ENCODE measurements at places on chromosomes 12 and 14.

DNA sequence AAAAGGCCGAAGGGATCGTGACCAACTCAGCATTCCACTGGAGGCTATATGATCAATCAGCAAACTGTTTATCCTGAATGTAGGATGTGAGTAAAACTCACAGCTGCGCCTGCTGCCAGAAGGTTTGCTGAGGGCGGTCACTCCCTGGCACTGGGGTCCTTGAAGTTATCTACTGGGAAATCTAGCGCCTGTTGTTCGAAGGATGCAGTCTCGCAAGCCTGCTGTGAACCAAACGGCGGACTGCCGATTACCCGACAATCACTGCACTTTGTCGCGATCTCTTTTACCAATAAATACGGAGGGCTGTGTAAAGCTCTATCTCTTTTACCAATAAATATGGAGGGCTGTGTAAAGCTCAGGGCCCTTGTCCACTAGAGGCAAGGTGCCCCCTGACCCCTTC lies 12.9 kb downstream of the DDX51 start:
- DNase-seq: no peak

GRCh38 chr12:108156717-108157116 lies 27.6 kb downstream of the WSCD2 start:
- DNase-seq: no peak

DNA sequence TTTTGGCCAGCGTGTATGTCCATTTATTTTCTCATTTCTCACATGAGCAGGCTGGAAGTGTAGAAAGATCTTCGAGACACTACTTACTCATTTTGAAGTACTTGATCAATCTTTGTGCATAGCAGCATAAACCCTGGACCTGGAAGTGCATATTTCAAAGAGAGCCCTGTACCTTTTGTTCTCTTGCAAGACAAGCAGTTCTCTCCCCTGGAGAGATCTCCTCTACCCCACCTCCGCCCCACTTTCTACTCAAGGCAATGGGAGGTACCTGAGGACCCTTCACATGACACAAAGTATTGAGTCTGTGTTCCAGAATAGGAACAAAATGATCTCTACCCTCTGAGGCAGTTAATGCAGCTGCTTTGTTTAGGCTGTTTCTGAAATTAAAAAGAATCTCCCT lies 27.4 kb upstream of the RASSF3 start:
- DNase-seq: no peak

DNA sequence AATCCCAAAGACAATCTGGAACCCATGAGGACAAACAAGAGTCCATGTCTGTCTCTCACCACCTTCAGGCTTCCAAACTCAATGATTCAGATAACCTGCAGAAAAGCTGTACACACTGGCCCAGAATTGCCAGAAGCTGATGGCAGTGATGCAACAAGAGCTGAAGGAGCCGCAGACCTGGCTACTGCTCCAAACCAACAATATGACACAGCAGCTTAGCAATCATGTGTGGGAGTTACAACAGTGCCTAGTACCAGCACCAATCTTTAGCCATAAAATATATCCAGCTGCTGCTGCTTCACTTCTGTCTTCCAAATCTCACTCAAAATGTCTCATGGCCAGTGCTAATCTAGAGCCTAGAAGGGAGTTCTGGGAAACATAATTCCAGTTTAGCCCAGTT lies 22.0 kb downstream of the RPS6KA5 start:
- no peak for DNase-seq

DNA sequence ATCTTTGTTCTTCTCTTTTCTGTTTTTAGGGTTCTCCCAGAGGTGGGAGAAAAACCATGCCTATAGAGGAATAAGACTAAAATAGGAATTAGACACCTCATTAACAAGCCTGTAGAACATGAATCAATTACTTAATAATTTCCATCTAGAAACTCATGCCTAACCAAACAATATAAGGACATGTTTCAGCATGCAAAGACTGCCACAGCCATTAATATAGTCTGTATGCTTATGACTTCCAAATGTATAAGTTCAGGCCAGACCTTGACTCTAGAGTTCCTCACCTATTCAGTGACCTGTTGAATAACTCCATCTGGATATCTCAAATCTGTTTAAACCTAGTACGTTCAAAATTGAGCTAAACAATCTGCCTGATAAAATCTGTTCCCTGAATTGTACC lies 304.6 kb downstream of the BMP4 start:
- DNase-seq: no peak

GRCh38 chr12:46439793-46440511 lies 67.4 kb upstream of the SLC38A2 start:
- no peak for DNase-seq

- DNase-seq: no peak
Observed at GRCh38 chr12:131379738-131380137, 331.2 kb upstream of the SFSWAP start.

GRCh38 chr12:112331886-112332285 lies 50.3 kb downstream of the HECTD4 start:
- DNase-seq: no peak

DNA sequence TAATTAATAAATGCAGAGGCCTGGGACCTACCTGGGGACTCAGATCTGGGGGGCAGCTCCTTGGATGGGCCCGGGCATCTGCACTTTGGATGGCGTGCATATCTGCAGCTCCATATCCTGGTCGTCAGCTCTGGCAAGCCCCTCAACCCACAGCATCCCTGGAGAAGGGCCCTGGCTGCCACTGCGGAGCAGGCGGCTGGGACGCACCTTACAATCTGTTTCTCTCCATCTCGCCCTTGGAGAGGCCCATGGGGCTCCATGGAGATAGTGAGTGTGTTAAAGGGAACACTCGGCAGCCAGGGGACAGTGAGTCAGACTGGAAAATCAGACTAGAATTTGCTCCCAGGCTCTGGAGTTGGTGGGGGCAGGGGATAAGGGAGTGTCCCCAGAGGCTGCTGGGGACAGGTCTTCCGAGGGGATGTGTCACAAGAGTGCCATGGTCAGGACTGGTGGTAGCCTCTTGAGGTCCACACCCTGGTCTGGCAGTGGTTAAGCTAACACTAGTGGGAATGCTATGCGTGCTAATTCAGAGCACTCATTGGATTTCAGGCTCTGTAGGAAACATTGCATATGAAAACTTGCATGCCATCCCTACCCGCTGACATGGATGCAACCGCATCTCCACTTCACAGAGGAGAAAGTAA lies 21.5 kb downstream of the RFLNA start:
- no peak for DNase-seq

DNA sequence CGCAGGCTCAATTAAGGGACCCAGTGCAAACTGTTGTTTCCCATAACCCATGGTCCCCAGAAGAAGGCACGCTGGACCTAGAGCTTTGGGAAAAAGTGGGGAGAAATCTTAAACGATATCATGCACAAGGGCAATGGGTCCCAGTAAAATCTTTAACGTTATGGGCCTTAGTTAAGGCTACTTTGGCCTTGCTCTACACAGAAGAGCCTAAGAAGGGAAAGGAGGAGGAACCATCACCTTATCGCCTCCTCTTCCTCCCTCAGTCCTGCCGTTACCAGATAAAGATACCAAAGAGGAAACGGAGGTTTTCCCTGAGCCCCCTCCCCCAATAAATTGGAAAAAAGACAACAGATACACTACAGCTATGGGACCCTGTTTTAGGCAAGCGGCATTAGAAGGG lies 116.9 kb downstream of the PPHLN1 start:
- no peak for DNase-seq

DNA sequence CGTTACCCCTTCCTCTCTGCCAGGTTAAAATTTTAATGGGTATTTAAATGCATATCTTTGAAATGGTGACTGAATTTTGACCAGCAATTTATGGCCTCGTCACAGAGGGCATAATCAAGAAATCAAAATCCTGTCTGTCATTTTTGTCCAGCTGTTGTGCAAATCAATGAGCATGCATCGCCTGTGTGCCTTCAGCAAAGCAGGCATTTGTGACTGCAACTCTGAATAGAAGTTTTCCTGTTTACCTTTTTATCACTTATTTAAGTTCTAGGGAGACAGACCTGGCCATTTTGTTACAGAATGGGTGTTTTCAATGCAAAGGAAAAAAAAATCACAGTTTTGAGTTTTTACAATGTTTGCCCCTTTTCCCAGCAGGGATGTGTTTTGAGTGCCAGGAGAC lies 107.4 kb downstream of the PPM1A start:
- DNase-seq: no peak
